ENCODE measurements at places on chromosomes 1 and 21.

DNA sequence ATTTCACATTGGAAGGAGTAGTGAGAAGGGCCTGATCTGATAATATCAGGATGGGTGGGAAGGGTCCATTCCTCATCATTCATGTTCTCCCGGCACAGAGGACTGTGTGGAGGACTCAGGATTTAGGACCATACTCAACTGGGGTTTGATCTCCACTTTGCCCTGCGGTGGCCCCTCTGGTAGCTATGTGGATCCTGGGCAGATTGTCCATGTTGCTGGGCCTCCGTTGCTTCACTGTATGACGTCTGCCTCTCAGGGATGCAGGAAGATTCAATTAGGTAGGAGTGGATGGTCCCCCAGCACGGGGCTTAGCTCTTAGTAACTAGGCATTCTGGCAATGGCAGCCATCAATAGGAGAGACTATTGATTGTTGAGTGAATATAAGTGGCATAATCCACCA, 2.3 kb downstream of the ETS2 start:
- DNase-seq: no peak

GRCh38 chr1:234270581-234271242, 102.5 kb upstream of the COA6 start:
- DNase-seq: no peak

GRCh38 chr1:196723325-196724185, 51.1 kb upstream of the CFHR3 start:
- peak; percentile 63 for DNase-seq

DNA sequence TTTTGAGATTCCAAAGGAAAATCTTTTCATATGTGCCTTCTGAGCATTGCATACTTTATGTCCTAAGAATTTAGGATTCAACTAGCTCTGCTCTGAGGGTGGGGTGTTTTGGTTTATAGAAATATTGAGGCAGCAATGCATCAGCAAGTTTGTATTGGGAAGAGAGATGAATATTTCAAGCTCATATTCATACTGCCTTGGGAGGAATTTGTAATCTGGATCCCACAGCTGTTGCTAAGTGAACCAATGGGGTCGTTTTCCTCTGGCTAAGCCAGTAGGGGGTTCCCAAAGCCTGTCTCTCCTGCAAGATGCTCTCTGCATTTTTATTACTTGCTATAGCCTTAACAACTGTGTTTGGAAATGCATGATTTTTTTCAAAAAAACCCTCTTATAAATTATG, 130.6 kb downstream of the SNX7 start:
- DNase-seq: no peak

DNA sequence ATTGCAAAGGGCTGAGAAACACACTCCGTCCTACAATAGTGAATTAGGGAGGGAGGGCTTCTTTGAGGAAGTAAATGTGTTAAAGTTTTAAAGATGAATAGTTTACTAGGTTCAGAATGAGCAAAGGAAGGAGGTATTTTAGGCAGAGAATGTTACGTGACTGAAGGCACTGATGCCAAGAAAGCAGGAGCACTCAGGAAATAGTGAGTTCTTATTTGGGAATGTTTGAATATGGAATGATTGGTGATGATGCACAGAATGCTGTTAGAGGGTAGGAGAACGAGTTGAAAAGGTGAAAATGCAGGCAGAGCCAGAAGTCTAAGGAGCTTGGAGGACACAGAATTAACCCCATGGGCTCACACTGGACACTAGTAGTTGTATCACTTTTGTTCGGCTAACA, 108.0 kb downstream of the NRIP1 start:
- no peak for DNase-seq

DNA sequence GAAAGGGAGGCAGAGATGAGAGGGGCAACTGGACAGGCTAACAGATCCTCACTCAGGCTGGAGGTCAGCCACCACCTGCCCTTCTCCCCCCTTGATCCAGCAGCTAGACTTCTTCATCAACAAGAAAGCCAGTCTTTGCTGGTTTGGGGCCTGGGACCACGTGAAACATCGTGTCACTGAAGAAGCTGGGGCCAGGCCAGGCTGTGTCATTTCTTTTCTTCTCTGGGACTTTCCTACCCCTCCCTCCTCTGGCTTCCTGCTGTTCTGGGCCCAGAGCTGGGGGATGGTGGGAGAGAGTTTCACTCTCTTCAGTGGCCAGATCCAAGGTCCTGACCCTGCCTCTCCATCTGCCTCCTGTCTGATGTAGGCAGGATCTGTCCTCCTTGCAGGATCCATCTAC, 18.1 kb upstream of the SLC26A9 start:
- DNase-seq: no peak

DNA sequence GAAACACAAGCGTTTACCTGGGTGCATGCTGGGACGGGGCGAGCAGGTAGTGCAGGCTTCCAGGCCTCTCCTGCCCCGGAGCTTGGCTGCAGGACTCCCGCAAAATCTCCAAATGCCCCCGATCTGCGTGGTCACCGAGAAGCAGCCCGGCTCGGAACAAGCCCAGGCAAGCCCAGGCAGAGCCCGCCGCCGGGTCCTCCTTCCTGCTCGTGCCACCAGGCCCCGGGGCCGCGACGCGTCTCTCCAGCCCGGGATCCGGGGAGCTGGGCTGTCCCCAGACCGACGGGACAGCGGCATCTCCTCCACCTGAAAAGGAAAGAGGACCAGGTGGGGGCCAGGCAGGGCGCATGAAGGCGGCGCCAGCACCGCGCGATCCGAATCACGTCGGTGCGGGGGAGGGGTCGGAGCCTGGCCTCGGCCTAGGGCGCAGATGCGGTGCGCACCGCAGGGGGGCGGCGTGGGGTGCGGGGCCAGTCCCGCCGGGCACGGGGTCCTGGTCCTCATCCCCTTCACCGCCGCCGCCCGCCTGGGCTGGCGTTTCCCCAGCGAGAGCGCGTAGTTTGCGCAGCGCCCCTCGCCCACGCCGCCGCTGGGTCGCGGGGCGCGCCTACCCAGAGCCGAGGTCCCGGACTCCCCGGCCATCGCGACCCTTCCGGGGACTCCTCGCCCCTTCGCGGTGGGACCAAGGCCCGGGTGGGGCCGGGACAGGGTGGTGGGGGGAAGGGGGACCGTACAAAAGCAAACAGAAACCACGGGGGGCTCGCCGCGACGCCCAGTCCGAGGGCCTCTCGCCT, 52.4 kb upstream of the H6PD start:
- DNase-seq: no peak

DNA sequence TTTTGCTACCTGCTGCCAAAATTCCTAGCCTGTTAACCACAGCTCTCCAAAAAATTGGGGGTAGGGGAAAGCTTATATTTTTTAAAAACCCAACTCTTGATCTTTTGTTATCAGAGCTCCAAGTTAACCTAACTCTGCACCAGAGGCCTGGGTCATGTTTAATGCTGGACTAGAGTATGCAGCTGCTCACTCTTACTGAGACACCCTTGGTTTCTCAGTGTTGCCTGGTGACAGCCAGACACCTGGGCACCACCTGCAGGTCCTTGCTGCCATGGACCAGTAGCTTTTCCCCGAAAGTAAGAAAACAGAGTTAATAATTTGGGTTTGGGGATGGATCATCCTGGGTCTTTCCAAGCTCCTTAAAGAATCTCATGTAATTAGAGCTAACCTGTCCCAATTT, 30.1 kb downstream of the KCNJ6 start:
- no peak for DNase-seq

- DNase-seq: no peak
Observed at GRCh38 chr1:79255421-79255820, 248.9 kb upstream of the ADGRL4 start.

DNA sequence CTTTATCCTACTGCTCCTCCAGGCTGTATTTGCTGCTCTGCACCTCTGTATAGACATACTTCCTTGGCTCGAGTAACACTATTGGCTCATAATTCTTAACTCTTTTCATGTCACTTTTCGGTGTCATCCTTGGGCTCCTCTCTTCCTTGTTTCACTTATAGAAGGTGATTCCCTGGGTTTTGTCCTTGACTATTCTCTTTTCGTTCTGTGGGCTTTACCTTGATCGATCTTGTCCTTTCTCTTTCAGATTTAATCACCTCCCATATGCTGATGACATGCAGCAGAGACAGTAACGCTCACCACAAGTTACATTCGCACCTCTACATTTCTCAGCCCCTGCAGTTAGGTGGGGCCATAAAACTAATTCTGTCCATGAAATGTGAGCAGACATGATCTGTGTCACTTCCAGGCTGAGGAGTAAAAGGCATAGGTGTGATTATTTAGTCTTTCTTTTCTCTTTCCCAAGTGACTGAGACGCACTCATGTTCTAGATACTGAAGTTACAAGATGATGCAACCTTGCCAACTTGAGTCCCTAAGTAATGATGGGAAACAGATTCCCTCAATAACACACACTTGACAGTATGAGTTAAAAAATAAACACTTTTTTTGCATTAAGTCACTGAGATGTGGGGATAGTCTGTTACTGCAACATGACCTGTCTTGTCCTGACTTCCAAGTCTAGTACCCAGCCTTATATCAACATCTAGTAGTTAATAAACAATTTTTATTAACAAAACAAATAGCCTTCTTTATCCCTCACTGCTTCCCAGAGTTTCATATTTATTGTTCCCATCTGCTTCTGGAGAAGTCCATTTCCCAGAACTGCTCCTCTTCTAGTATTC, 49.9 kb upstream of the HAO2 start:
- no peak for DNase-seq
